ENCODE measurements at places on chromosomes 4 and X. TPM values are rescaled to one million over a fixed set of nuclear protein-coding genes. Genes with fewer than 3 reads are reported as not detected.

USP51 gene
- 1.3 TPM for total RNA-seq

SSX2 gene
- not detected for total RNA-seq

NIPAL1 gene
- total RNA-seq: 1.8 TPM

FAM193A gene
- total RNA-seq: 18.9 TPM

UGT2B10 gene
- not detected for total RNA-seq

NEUROG2 gene
- total RNA-seq: not detected

ARMCX2 gene
- 17.3 TPM for total RNA-seq

RHOXF1 gene
- total RNA-seq: not detected

GRSF1 gene
- total RNA-seq: 118 TPM

COL25A1 gene
- total RNA-seq: 0.36 TPM

CYLC1 gene
- not detected for total RNA-seq

TNIP3 gene
- total RNA-seq: 3.3 TPM

SUPT20HL2 gene
- total RNA-seq: not detected

TMSB15A gene
- 0.56 TPM for total RNA-seq

ZNF827 gene
- 22.8 TPM for total RNA-seq

GUCY1A1 gene
- 0.04 TPM for total RNA-seq

ZCCHC12 gene
- 0.16 TPM for total RNA-seq
